ENCODE measurements at places on chromosomes 5 and 9. TPM values are rescaled to one million over a fixed set of nuclear protein-coding genes. Genes with fewer than 3 reads are reported as not detected.

Gene PCDHB10
- total RNA-seq: 10.3 TPM

GRCh38 chr5:98339141-98339848 is 434.2 kb upstream of the RGMB start:
- DNase-seq: no peak

- no peak for DNase-seq
Observed at GRCh38 chr9:85064811-85065371, 395.4 kb downstream of the NTRK2 start.

GRCh38 chr5:74938250-74938933 is 72.2 kb upstream of the FAM169A start:
- no peak for DNase-seq

GRCh38 chr5:51373880-51374523 is 9.2 kb upstream of the ISL1 start:
- DNase-seq: no peak

Gene FGFR4
- total RNA-seq: 11.0 TPM

DNA sequence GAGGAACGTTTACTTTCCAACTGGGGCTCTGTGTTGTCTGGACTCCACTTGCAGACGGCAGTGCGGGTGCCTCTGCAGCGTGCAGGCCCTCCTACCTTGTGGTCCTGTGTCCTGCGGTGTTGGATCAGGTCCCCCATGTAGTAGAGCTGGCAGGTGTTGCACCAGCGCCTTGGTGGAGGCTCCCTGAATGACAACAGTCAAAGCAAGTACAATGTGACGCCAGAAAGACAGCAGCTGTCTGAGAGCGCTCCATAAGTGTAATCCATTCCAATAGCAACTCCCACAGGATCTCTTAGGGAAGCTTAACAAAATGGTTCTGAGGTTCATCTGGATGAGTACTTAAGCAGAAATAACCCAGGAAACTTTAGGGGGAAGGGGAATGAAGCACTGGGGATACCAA is 9.9 kb downstream of the BBLN start:
- no peak for DNase-seq

GRCh38 chr9:116178481-116179211 is 25.1 kb downstream of the PAPPA start:
- DNase-seq: no peak

Gene INSL6
- not detected for total RNA-seq

Gene SLC34A3
- total RNA-seq: not detected

GRCh38 chr5:81268521-81269196 is 32.7 kb upstream of the ZCCHC9 start:
- no peak for DNase-seq

GRCh38 chr9:98370976-98371315 is 115.5 kb upstream of the TBC1D2 start:
- DNase-seq: no peak

DNA sequence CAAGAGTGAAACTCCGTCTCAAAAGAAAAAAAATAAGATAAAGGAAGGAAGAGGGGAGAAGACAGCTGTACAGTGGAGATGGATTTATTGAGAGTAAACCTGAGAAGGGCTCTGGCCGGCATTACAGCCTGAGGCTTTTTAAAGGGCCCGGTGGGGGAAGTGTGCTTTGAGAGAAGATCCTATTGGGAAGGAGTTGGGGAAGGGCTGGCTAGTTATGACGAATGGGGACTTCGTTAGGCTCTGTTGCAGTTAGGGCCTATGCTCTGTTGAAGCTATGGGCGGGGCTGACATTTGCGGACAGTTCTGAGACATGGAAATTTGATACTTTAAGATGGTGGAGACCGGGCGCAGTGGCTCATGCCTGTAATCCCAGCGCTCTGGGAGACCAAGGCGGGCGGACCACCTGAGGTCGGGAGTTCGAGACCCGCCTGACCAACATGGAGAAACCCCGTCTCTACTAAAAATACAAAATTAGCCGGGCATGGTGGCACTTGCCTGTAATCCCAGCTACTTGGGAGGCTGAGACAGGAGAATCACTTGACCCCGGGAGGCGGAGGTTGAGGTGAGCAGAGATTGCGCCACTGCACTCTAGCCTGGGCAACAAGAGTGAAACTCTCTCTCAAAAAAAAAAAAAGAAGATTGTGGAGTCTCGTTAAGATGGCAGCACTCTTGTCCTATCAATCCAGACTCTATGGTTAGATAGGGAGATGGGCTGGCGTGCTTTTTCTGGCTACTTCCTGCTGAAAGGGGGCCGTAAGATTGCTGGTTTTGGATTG is 33.2 kb downstream of the C9orf50 start:
- DNase-seq: no peak

DNA sequence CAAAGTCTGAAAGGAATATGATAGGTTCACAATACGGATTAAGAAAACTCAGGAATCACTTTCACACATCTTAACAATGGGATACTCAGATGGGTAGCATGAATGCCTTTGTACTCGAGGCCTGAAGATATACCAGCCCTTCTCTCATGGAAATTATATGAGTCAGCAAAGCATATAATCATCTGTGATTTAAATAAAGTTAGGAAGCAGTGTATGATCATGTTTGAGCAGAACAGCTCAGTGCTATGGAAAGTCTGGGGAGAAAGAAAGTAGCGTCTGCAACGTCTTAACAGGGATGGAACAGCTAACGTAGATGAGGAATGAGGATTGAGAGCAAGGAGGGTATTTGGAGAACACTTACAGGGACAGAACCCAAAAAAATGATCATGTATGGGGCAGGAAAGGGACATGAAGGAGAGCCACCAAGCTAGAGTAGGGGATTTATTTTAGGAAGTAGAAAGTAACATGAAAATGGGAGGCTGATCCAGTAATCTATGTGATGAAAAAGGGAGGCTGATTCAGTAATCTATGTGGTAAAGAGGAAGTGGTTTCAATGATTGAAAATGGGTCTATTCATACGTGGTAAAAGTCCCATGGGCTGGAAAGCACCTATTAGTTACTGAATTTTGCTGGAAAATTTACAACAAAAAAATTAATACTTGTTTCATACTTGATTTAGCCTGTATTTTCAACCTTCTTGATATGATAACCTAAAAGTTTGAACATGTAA is 85.9 kb downstream of the GNA14 start:
- DNase-seq: no peak

GRCh38 chr5:140243706-140244250 is 59.1 kb downstream of the PFDN1 start:
- no peak for DNase-seq

- no peak for DNase-seq
Observed at GRCh38 chr5:62340392-62340791, 34.4 kb downstream of the KIF2A start.

Gene DNAJA1
- total RNA-seq: 120 TPM

DNA sequence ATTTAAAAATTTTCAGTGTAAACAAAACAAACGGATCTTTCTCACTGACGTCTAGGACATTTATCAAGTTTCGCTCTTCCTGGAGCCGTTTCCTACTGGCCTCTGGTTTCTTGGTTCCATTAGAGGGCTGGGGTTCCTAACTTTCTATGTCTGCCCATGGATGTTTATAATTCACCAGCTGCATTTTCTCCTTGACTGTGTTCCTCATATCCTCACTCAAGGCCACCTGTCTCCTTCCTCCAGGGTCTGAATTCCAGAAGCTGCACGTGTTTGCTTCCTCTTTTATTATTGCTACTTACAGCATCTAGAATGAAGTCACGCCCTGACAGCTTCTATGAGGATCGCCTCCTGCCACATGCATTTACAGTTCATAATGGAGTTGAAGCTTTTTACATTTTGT is 74.1 kb upstream of the BASP1 start:
- DNase-seq: no peak

Gene EPB41L4B
- 0.41 TPM for total RNA-seq

GRCh38 chr5:10291692-10292339 is 15.9 kb downstream of the CMBL start:
- no peak for DNase-seq

Gene POU4F3
- 0.15 TPM for total RNA-seq

GRCh38 chr5:98217138-98217537 is 556.3 kb upstream of the RGMB start:
- DNase-seq: no peak

GRCh38 chr9:112378328-112379176 is 1.4 kb upstream of the HSDL2 start:
- DNase-seq: no peak

Gene DPYSL3
- 27.6 TPM for total RNA-seq

Gene SLC1A1
- 2.2 TPM for total RNA-seq

GRCh38 chr5:30287890-30288289 is 905.6 kb upstream of the CDH6 start:
- no peak for DNase-seq

GRCh38 chr9:122212473-122213004 is 16.2 kb downstream of the LHX6 start:
- DNase-seq: no peak

DNA sequence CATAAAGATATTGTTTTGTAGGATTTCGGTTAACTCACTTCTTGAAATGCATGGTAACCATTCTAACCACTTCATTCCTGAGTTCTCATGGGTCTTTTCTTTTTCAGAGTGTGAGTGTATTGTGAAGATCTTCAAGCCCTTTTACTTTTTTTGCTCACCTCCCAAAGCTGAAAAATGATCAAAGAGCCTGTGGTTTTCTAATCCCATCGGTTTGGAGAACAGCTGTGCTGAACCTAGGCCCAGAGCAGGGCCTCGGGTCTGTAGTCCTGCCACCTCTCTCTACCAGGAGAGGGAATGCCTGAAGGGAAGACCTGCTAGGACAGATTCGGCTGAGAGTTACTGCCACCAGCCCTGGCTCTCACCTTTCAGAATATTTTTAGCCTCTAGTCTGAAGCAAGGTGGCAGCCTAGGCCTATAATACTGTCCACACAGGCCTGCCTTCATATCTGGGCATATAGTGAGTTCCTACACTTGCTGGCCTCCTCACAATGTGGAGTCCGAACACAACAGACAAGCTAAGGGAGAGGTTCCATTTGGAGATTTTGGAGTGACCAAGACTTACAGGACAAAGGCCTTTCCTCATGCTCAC is 13.8 kb downstream of the RGMB start:
- DNase-seq: no peak

Gene SWI5
- 26.8 TPM for total RNA-seq

- DNase-seq: no peak
Observed at GRCh38 chr5:124963236-124963919, 216.9 kb upstream of the ZNF608 start.

DNA sequence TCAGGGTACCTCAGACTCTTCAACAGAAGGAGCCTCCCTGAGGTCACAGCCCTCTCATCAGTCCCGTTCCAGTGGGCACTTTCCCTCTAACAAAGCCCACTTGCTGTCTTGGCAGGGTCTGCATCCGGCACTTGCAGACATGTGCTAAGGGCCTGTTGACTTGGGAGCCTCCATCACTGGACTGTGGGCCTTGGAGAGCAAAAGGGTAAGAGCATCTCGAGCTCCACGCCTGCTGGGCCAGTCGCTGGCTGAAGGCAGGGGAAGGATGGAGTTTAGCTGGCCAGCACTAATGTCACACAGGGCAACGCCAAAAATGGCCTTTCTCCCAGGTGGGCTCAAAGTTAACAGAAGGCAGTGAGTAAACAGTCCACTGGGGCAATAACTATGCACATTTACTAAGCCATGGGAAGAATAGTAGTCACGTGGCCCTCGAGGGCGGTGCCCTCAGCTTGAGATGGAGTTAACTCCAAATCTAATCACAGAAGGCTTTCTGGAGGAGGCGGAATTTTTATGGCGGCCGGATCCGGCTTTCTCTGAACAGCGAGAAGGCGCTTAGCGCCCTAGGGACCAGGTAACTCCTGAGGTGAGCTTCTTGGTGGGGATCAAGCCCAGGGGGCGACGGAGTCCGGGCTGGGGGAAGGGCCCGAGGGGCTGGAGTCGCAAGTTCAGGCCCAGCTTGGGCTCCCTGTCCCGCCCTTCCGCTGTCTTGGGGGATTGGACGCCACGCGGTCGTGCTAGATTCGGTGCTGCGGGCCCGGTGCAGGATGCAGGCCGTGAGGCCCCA is 2.0 kb upstream of the NSD1 start:
- DNase-seq: no peak

- DNase-seq: no peak
Observed at GRCh38 chr5:142537938-142538337, 148.0 kb downstream of the FGF1 start.

DNA sequence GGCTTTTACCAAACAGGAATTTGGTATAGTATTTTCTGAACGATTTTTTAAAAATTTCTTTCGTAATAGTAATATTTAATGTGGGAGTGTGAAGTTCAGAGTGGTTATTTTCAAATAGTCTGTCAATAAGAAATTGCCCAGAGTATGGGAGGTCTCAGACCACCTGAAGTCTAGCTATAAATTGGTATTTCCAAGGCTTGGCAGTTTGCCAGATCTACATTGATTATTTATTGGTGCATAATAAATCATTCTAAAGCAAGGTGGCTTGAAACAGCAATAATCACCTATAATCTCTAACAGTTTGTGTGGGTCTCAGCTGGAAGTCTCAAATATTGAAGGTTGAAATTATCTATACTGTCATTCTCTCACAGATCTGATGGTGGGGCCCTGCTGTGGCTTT is 118.5 kb downstream of the PRR16 start:
- no peak for DNase-seq

DNA sequence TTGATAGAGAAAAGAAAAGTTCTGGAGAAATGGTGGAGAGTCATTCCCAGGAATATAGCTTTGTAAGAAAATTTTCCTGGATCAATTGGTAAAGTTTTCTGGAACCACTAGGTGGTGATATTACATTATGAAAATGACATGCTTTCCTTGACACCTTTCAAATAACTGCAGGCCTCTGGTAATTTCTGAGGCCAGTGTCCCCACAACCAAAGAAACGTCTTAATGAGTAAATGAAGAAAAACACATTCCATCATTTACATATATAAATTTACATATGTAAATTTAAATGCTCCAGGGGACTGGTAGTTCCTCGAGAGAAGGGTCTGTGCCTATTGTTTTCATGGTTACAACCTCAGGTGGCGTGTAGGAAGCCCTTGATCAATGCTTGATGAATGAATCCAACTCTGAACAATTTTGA is 17.2 kb upstream of the RGS3 start:
- DNase-seq: no peak

Gene ORM2
- total RNA-seq: not detected

Gene GLDC
- 29.1 TPM for total RNA-seq

DNA sequence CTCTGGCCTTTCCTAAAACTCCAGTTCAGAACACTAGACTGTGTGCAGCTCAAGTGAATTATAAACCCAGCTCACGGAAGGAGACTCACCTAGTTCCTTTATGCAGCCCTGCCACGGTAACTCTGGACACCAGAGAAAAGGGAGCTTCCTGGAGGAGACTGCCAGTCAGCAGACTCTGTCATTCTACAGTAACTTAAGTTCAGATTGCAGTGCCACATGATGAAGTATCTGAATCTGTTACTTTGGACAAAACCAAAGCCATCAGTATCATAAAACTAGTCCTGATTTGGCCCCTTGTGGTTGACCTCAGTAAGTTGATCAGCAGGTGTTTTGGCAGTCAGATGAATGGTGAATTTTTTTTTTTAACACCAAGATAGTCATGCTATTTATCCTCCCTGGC is 2.7 kb downstream of the MTRR start:
- no peak for DNase-seq

DNA sequence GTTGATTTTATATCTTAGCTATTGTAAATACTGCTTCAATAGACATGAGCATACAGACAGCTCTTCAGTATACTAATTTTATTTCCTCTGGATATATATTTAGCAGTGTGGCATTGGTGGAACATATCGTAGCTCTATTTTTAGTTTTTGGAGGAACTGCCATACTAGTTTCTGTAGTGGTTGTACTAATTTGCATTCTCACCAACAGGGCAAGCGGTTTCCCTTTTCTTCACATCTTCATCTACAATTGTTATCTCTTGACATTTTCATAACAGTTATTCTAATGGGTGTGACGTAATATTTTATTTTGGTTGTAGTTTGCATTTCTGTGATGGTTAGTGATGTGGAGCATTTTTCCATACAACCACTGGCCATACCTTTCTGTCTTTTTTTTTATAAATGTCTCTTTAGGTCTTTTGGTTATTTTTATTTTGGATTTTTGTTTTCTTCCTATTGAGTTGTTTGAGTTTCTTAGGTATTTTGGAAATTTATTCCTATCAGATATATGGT is 32.5 kb downstream of the TAF11L14 start:
- no peak for DNase-seq
